ENCODE measurements at places on chromosomes 6 and 20. TPM values are rescaled to one million over a fixed set of nuclear protein-coding genes. Genes with fewer than 3 reads are reported as not detected.

Gene GRIK2
- 1.2 TPM for total RNA-seq

Gene ADAM33
- total RNA-seq: 67.3 TPM

Gene NDUFAF5
- 22.9 TPM for total RNA-seq

Gene SLC26A8
- not detected for total RNA-seq

Gene POU5F1
- total RNA-seq: 9.7 TPM

Gene RIMS1
- total RNA-seq: 22.2 TPM

Gene LY6G6F
- not detected for total RNA-seq

Gene VGLL2
- not detected for total RNA-seq

Gene NR2E1
- total RNA-seq: not detected

Gene RAET1L
- not detected for total RNA-seq

Gene TRIM39
- 14.0 TPM for total RNA-seq

Gene RAMACL
- total RNA-seq: 1.1 TPM

Gene MAN1A1
- total RNA-seq: 87.1 TPM

Gene MCCD1
- total RNA-seq: not detected

Gene HLA-DOA
- total RNA-seq: 8.4 TPM

Gene HSF2
- 9.3 TPM for total RNA-seq

Gene TP53TG5
- not detected for total RNA-seq

Gene ZBTB46
- 9.0 TPM for total RNA-seq

Gene NSFL1C
- total RNA-seq: 77.5 TPM

Gene HELZ2
- total RNA-seq: 48.9 TPM

Gene SPDEF
- 16.7 TPM for total RNA-seq

All from mucosa of gallbladder (tissue), 1 donor.